ENCODE measurements at places on chromosomes 3 and 15. TPM values are rescaled to one million over a fixed set of nuclear protein-coding genes. Genes with fewer than 3 reads are reported as not detected.

Gene ZNF774
- 0.94 TPM for total RNA-seq

Gene FRMD5
- total RNA-seq = 2.3 TPM

Gene A4GNT
- total RNA-seq = not detected

Gene IL17RB
- 0.88 TPM for total RNA-seq

Gene GLDN
- not detected for total RNA-seq

Gene KLHL40
- total RNA-seq = not detected

Gene RAB6B
- 2.2 TPM for total RNA-seq

Gene TRAIP
- 12.4 TPM for total RNA-seq

Gene CLDN11
- 0.09 TPM for total RNA-seq

Gene EIF4E3
- 3.8 TPM for total RNA-seq

Gene TMCO5A
- total RNA-seq = not detected

Gene SOX14
- not detected for total RNA-seq

Gene APOD
- 1.2 TPM for total RNA-seq

Gene DLEC1
- total RNA-seq = not detected

All from A549 treated with dexamethasone at 1 μM for 4 hours (cell line).